ENCODE measurements at places on chromosomes 7 and 10. TPM values are rescaled to one million over a fixed set of nuclear protein-coding genes. Genes with fewer than 3 reads are reported as not detected.

GRCh38 chr7:44293561-44294324 is 31.7 kb downstream of the CAMK2B start:
- no peak for DNase-seq
- H3K4me3 ChIP-seq: no peak overlapping the region
- H3K36me3 ChIP-seq: no peaks in the 10 kb centered on the region
- no peaks in the 10 kb centered on the region for H3K4me1 ChIP-seq
- H3K27ac ChIP-seq: no peak overlapping the region

- peaks cover 14% of the 10 kb centered on the region for H3K4me1 ChIP-seq
- H3K4me3 ChIP-seq: no peak overlapping the region
- H3K36me3 ChIP-seq: peaks cover 7% of the 10 kb centered on the region
- no peak overlapping the region for H3K27ac ChIP-seq
Observed at GRCh38 chr7:39987641-39988347, 37.7 kb downstream of the CDK13 start.

DNA sequence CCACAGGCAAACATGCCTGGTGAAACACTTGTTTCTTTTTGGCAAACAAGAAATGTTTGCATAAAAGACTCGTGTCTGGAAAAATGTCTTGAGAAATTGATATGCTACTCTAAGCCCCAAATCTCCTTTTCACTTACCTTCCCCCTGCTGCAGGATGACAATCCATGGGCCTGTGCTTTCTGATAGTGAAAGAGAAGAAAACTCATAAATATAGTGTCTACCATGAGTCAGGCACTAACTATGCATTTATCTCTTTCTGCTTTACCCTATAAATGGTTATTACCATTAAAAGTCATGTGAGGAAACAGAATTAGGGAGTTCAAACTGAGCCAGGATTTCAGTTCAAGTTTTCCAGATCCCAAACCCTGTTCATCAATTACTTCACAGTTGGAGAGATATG is 6.6 kb upstream of the TARP start:
- H3K4me1 ChIP-seq: no peaks in the 10 kb centered on the region
- no peak overlapping the region for H3K27ac ChIP-seq
- no peak overlapping the region for H3K4me3 ChIP-seq
- DNase-seq: no peak

GRCh38 chr7:155763691-155764437 is 48.4 kb downstream of the SHH start:
- H3K27me3 ChIP-seq: no peaks in the 10 kb centered on the region
- H3K4me3 ChIP-seq: no peak overlapping the region
- peak; percentile 47 for DNase-seq

GRCh38 chr10:127910464-127910770 is 3.5 kb downstream of the PTPRE start:
- DNase-seq: no peak
- peaks cover 5% of the 10 kb centered on the region for H3K27me3 ChIP-seq
- H3K4me1 ChIP-seq: peaks cover 8% of the 10 kb centered on the region
- no peak overlapping the region for H3K4me3 ChIP-seq
- no peak overlapping the region for H3K27ac ChIP-seq

DNA sequence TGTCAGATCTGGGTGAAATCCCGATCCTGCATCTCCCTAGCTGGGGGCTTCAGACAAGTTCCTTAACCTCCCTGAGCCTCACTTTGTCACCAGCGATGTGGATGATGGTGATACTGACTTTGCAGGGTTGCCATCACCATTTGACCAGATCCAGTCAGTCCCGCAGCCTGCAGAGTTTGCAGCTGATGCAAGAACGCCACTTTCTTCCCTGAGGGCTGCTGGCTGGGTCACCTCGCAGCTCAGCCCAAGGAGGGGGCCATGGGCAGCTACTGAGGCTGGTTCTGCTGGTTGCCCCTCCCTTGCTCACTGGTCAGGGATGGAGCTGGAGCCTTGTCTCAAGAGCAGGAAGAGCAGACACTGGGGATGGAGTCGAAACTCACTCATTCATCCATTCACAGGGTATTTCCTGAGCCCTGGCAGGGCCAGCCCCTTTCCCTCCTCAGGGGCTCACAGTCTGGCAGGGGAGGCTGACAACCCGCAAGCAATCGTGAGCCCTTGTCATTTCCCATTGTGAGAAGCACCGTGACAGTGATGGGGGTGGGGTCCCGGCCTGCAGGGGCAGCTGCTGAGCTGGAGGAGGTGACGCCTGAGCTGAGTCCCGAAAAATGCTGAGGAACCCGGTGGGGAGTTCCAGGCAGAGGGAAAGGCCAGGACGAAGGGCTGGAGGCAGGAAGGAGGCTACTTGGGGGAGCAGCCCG is 111.1 kb upstream of the TCF7L2 start:
- H3K4me1 ChIP-seq: no peaks in the 10 kb centered on the region
- H3K27ac ChIP-seq: no peak overlapping the region
- no peaks in the 10 kb centered on the region for H3K36me3 ChIP-seq

DNA sequence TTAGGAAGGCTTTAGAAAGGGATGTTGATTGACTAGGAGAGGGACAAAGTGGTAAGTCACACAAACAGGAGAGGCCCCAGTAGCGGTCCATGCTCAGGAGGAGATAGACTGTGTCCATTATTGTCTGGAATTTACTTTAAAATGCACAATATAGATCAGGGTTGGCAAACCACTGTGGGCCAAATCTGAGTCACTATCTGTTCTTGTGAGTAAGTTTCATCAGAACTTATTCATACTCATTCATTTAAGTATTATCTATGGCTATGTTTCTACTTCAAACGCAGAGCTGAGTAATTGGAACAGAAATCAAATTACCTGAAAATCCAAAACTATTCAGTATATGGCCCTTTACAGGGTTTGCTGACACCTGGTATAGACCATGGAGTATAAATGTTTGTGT is 166.5 kb downstream of the COL28A1 start:
- H3K4me1 ChIP-seq: no peaks in the 10 kb centered on the region
- H3K36me3 ChIP-seq: no peaks in the 10 kb centered on the region
- H3K4me3 ChIP-seq: no peak overlapping the region
- H3K27ac ChIP-seq: no peak overlapping the region

GRCh38 chr10:100737355-100738054 is 7.9 kb upstream of the PAX2 start:
- H3K27me3 ChIP-seq: peaks cover 81% of the 10 kb centered on the region
- DNase-seq: peak; percentile 51
- H3K4me1 ChIP-seq: peaks cover 53% of the 10 kb centered on the region
- no peak overlapping the region for H3K27ac ChIP-seq
- no peak overlapping the region for H3K4me3 ChIP-seq

GRCh38 chr7:20964281-20964918 is 177.7 kb upstream of the SP8 start:
- no peak overlapping the region for H3K27ac ChIP-seq
- no peak for DNase-seq
- no peak overlapping the region for H3K4me3 ChIP-seq
- H3K27me3 ChIP-seq: no peaks in the 10 kb centered on the region
- H3K4me1 ChIP-seq: no peaks in the 10 kb centered on the region

- no peak for DNase-seq
- H3K4me3 ChIP-seq: no peak overlapping the region
- no peaks in the 10 kb centered on the region for H3K36me3 ChIP-seq
- no peaks in the 10 kb centered on the region for H3K4me1 ChIP-seq
Observed at GRCh38 chr10:13086056-13086455, 13.9 kb upstream of the OPTN start.

DNA sequence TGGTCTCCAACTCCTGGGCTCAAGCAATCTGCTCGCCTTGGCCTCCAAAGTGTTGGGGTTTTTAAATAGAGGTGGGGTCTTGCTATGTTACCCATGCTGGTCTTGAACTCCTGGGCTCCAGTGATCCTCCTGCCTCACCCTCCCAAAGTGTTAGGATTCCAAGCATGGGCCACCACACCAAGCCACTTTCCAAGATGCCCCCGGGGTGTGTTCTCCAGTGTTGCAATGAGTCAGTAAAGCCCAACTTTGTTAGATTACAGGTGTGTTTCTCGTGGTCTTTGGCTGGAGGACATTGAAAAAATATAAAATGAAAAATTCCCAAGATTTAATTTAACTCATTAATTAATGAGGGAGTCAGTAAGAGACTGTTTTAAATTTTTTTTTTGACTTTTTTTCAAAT is 29.2 kb downstream of the TACR2 start:
- H3K36me3 ChIP-seq: no peaks in the 10 kb centered on the region
- H3K4me3 ChIP-seq: no peak overlapping the region
- peaks cover 4% of the 10 kb centered on the region for H3K4me1 ChIP-seq
- H3K27me3 ChIP-seq: no peaks in the 10 kb centered on the region
- no peak for DNase-seq

- no peaks in the 10 kb centered on the region for H3K36me3 ChIP-seq
- no peaks in the 10 kb centered on the region for H3K27me3 ChIP-seq
- no peak overlapping the region for H3K27ac ChIP-seq
Observed at GRCh38 chr10:17512341-17513001, 58.1 kb upstream of the ST8SIA6 start.

DNA sequence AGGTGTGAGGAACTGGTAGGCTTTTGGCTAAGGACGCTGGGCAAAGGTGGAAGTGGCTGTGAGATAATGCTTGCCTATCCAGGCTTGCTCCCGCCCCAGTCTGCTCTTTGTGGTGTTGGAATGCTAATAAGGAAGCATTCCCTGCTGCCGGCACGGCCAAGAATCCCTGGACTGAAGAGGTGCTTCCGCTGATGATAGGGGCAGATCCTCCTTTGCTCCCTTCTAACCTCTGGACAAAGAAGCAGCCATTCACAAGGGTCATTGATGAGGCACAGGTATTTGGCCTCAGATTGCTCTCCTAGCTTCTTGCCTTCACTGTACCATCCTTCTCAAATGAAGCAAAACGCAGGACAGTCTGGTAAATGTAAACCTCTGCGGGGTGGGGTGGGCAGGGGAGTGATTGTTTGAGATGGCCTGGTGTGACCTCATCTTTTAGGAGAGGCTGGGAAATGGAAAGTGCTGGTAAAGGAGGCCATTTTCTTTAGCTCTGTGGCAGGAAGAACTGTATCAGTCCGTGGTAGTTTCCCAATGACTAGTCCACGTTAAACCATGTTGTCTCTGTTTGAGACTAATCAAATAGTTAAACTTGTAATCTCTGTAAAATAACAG is 1.7 kb downstream of the PGAM1 start:
- peak overlapping the region; percentile 16 for H3K27ac ChIP-seq
- H3K4me3 ChIP-seq: no peak overlapping the region
- no peak for DNase-seq
- H3K36me3 ChIP-seq: peaks cover 5% of the 10 kb centered on the region
- peaks cover 31% of the 10 kb centered on the region for H3K4me1 ChIP-seq

- no peak overlapping the region for H3K4me3 ChIP-seq
- H3K36me3 ChIP-seq: no peaks in the 10 kb centered on the region
- no peaks in the 10 kb centered on the region for H3K27me3 ChIP-seq
- H3K27ac ChIP-seq: no peak overlapping the region
- DNase-seq: no peak
- H3K4me1 ChIP-seq: peaks cover 2% of the 10 kb centered on the region
Observed at GRCh38 chr10:79378647-79379511, 31.6 kb downstream of the PPIF start.

DNA sequence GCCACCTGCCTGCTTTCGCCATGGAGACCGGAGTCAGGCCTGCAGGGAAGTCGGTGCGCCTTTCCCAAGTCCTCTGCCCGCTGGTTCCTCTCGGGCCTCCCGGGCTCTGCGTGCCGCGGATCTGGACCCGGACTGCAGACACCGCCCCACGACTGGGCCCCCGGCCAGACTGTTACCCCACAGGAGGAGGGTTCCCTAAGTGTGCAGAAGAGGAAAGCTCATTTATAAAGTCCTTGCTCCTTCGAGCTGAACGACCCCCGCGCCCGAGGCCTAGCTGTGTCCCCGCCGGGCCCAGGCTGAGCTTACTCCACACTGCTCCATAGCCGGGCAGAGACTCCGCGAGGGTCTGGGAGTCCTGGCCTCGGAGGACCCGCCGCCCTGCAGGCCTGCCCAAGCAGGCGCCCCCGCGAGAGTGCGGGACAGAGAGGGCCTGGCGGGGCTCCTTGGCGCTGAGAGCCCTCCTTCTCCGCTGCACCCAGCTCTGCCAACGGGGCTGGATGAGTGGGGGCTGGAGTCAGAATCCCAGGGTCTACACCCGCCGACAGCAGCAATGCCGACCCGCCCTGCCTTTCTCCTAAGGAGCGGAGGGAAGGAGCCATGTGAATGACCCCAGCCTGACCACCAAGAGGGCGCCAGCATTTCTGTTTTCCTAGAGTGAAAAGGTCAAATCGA is 8.3 kb downstream of the EN2 start:
- H3K27me3 ChIP-seq: peaks cover 92% of the 10 kb centered on the region
- H3K27ac ChIP-seq: no peak overlapping the region
- H3K4me1 ChIP-seq: peaks cover 58% of the 10 kb centered on the region
- H3K4me3 ChIP-seq: peak overlapping the region; percentile 30
- DNase-seq: peak; percentile 32

DNA sequence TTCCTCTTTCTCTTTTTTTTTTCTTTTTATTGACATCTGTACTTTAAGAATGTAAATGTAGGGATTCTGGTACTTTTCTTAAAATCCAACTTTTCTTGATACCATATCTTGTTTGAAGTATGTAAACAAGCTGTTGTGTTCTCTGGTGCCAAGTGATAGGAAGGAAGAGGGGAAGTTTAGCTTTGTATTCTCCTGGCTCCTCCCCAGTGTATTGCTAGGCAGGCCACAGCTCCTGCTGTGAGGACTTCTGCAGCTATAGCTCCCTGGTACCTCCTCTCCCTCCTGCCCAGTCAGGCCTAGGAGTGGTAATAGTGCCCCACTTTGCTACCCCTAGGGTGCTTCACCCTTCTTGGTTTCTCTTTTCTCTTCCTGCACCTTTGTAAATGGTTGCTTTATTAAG is 45.3 kb upstream of the SP8 start:
- DNase-seq: no peak
- H3K27ac ChIP-seq: no peak overlapping the region
- H3K4me1 ChIP-seq: no peaks in the 10 kb centered on the region
- no peak overlapping the region for H3K4me3 ChIP-seq
- no peaks in the 10 kb centered on the region for H3K36me3 ChIP-seq
- H3K27me3 ChIP-seq: no peaks in the 10 kb centered on the region

DNA sequence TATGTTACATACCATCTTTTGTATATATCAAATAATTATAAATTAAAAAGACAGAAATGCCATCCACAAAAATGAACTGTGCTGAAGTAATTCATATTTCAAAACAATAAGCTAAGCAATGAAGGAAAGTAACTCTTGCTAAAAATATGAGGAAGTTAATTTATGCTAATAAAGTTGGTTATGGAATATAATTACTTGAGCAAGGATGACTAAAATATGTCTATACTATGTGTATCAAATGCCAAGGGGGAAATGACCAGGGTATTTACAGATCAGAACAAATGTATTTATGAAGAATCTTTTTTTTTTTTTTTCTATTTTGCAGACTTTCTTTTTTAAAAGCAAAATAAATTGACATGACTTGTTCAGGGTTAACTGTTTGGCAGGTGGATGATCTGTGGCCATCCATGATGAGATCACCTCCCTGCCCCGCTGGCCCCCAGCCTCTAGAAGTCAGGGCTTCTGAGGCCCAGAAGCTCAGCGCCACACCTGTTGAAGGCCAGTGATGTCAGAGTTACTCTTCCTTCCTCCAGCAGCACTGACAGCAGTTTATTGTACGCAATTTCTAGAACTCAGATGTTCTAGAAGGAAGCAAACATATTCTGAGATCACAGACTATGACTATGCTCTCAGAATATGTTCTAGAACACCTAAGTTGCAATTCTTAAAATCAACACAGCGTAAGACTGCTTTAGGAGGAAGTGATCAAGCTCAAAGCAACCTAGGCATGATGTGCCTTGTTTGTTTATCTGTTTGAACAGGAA is 196.1 kb upstream of the KLF14 start:
- H3K27me3 ChIP-seq: no peaks in the 10 kb centered on the region
- peak; percentile 81 for DNase-seq
- peak overlapping the region; percentile 86 for H3K27ac ChIP-seq
- peaks cover 15% of the 10 kb centered on the region for H3K36me3 ChIP-seq

ZNF488 gene
- polyA plus RNA-seq: not detected

ABCB1 gene
- 8.5 TPM for polyA plus RNA-seq

LEP gene
- polyA plus RNA-seq: not detected

GJD4 gene
- not detected for polyA plus RNA-seq

FANK1 gene
- 0.23 TPM for polyA plus RNA-seq

All from B cell (primary cell).